Liver (tissue), 10 donors: ENCODE measurements at places on chromosomes 5 and 9. TPM values are rescaled to one million over a fixed set of nuclear protein-coding genes. Genes with fewer than 3 reads are reported as not detected.

DNA sequence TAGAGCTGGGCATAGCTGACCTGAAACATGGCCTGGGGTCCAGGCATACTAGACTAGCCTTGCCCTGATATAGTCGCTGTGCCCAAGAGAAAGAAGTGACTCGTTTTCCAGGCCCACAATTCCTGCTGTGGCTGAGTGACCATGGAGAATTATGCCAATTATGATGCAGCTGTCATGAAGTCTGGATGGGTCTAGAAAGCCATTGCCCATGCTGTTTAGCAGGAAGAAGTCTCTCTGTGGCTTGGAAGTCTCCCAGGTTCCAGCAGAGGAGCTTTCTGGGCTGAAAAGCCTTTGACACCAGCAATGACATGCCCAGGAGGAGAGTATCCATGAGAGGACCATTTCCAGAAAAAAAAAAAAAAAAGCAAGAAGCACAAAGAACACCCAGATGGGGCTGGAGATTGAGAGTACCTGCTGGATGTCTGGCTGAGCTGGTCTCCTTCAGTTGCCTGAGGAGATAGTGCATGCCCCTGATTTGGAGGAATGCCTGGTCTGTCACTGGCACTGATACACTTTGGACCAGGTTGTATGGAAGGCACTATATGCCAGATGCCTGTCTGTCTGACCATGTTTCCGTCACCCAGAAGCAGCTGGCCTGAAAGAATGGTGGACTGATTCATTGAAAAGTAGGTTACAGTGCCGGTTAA lies 128.0 kb upstream of the EPB41L4A start:
- DNase-seq, result no peak

DNA sequence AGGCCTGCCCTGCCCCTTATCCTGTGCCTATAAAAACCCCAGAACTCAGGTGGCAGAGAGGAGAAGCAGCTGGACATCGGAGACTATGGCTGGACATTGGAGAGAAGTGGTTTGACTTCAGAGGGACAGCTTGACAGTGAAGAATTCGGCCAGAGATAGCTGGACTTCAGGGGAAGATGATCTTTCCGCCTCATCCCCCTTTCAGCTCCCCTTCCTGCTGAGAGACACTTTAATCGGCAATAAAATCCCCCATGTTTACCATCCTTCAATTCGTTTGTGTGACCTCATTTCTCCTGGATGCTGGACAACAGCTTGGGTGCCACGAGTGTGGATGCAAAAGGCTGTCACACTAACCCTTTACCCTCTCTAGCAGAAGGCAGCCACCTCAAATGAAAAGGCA lies 134.1 kb upstream of the TUT7 start:
- DNase-seq, result no peak

- no peak for DNase-seq
These were observed 71.7 kb downstream of the GABRA6 start for GRCh38 chr5:161757223-161757622.

- no peak for DNase-seq
These were observed 217.3 kb upstream of the RASEF start for GRCh38 chr9:83280268-83280667.

- no peak for DNase-seq
These were observed 70.7 kb downstream of the F2RL2 start for GRCh38 chr5:76552546-76552945.

DNA sequence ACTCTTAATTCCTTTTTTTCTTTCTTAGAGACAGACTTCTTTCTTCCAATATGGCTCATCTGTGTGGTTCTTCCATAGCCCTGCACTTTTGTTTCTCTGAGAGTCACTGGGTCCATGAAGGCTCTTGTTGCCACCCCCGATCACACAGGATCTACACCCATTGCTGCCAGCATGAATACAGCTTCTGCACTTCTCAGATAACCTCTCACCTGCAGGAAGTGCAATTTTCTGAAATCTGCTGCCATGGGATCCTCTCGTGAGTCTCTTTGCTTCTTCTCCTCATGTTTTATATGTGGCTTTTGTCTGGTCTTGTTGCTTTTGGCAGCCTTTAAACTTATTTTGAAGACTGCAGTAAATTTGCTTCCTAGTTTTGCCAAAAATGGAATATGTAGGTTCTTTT lies 171.2 kb downstream of the TMEM167A start:
- no peak for DNase-seq

- no peak for DNase-seq
These were observed 118.2 kb upstream of the CTNND2 start for GRCh38 chr5:12022444-12022843.

Gene LHX6
- total RNA-seq, result 0.33 TPM

Gene MSMP
- total RNA-seq, result not detected

Gene SUB1
- total RNA-seq, result 51.8 TPM

Gene INSL6
- total RNA-seq, result not detected

Gene PRRX2
- total RNA-seq, result 0.08 TPM

Gene ISL1
- total RNA-seq, result not detected

Gene PCAT7
- 0.19 TPM for total RNA-seq

Gene WDR31
- 3.2 TPM for total RNA-seq
